H1 (cell line): ENCODE measurements at places on chromosomes 1 and 21. TPM values are rescaled to one million over a fixed set of nuclear protein-coding genes. Genes with fewer than 3 reads are reported as not detected.
A peak's percentile ranks its signal among the peaks of the same experiment; 100 is the strongest.

DNA sequence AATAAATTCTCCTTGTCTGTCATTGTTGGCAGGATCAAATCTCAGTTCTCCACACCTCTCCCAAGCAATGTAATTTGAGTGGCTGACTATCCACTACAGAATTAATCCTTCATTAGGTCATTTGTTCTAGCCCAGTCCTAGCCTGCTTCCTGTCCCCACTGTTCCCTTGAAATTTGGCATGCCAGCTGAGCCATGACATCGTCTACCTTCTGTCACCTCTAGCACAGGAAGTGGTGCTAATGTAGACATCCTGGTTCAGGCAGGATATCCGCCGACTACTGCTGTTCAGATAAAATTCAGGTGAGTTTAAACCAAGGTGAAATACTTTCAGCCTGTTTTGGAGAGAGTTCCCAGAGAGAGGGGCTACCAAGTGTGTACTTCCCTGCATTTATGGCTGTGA is 5.9 kb downstream of the CHRM3 start:
- H3K27ac ChIP-seq: no peak overlapping the region
- H3K27me3 ChIP-seq: peaks cover 14% of the 10 kb centered on the region
- H3K4me1 ChIP-seq: no peaks in the 10 kb centered on the region
- H3K36me3 ChIP-seq: no peaks in the 10 kb centered on the region
- no peak for DNase-seq
- no peak overlapping the region for H3K4me3 ChIP-seq

The PTGFR gene
- 0.13 TPM in 1 of 2 replicates, not detected in the other for total RNA-seq

DNA sequence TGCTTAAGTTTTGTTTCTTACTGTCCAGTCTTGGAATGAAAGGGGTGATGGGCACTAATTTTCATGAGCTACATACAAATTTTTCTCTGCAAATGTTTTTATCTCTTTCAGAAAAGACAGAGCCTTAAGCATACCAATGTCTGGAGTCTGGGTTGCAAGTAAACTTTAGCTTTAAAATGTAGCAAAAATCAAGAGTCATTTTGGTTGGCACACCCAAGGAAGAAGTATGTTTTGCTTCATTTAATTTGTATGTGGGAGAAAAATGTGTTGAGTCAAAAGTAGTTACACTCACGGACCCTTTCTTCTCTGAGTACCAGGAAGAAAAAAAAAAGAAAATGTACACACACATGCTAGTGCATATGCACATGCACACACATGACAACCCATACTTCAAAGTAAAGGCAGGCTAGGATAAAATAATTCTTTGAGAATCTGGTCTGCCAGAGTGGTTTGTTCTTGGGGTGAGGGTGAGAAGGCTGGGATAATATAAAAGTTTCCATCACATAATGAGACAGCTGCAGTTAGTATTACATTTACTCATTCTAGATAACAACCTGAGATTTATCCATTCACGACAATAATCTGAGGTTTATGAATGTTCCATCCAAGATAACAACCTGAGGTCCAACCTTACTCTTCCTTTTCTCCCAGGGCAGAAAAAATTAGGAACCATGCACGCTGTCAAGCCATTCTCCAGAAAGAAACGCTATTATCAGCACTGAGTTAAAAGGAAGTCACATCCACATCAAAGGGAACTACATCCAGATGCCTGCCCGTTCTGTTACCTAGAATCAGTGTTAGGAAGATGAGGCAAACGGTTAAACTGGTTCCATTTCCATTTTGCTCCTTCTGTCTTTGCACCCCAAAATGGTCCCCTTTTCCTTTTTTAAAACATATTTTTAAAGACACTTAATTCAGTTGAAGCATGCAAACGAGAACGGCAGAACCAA is 9.3 kb downstream of the DPYD start:
- H3K4me1 ChIP-seq: no peaks in the 10 kb centered on the region
- no peak overlapping the region for H3K27ac ChIP-seq
- H3K4me3 ChIP-seq: no peak overlapping the region
- no peak for DNase-seq

DNA sequence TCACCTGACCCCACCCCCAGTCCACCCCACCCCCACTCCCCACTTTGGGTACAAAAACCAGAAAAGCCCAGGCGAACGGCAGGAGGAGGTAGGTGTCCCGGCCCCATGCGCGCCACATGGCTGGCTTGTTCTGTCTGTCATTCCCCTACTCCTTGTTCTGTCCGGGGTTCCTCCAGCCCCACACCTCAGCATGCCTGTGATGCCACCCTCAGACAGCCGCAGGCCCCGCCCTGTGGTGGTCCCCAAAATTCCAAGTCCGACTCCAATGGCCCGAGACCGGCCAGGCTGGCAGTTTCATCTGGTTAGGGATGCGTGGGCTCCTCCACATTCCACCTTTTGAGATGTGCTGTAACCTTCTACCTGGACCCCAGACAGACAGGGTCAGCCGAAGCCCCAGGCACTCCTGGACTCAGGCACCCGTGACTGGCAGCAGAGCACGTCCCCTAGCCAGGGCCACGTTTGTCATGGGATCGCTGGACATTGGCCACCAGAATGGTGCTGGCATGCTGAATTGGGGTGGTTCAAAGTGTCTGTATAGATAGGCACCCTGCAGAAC is 94.4 kb downstream of the WDR4 start:
- H3K36me3 ChIP-seq: no peaks in the 10 kb centered on the region
- no peak for DNase-seq
- no peak overlapping the region for H3K4me3 ChIP-seq
- peaks cover 19% of the 10 kb centered on the region for H3K4me1 ChIP-seq
- peaks cover 3% of the 10 kb centered on the region for H3K27me3 ChIP-seq
- H3K27ac ChIP-seq: no peak overlapping the region

The SPATA1 gene
- total RNA-seq: 1.1 TPM in 2 replicates

DNA sequence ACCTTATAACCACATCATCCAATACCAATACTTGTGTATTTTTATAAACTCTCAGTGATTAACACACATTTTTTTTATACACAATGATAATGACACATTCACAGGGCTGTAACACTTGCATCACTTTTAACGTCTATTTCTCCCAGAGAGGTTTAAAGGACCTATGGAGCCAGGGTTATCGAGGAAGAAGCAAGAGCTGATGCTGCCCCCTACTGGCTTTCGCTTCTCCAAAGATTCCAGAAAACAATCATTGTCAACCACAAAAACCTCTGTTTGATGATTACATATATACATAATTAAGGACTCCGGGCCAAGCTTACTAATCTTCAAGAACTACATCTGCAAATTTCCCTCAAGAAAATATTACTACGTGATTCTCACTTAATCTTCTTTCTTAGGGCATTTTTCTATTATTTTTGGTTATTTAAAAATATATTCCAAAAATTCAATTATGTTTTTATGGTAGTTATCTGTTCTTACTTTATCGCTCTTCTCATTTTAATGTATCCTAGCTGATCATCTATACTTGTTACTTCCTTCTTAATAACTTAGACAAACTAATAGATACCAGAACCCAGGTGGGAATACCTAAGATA is 214.5 kb downstream of the VAV3 start:
- H3K27ac ChIP-seq: no peak overlapping the region
- no peaks in the 10 kb centered on the region for H3K4me1 ChIP-seq
- no peaks in the 10 kb centered on the region for H3K27me3 ChIP-seq
- H3K36me3 ChIP-seq: no peaks in the 10 kb centered on the region
- DNase-seq: peak; percentile 80
- H3K4me3 ChIP-seq: no peak overlapping the region

The CD247 gene
- 1.7 and 2.2 TPM in 2 replicates for total RNA-seq

DNA sequence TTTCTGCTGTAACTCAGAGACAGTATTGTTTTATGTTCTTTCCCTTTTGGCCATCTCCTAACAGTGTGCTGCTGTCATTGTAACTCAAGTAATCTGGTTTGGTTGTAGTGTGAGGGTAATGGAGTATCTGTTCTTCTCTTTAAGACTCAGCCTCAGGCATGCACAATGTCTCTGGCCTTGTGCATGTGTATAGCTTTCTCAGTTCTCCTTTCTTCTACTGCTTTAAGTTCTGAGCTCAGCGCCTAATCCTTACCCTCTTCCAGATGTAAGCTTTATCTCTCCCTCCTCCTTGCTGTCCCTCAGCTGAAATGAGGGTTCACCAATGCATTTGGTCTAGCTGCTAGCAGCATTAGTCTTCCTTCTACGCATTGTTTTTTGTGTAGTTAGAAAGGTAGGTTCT is 1420.4 kb upstream of the PRMT6 start:
- no peaks in the 10 kb centered on the region for H3K27me3 ChIP-seq
- H3K27ac ChIP-seq: no peak overlapping the region
- H3K4me3 ChIP-seq: no peak overlapping the region
- H3K4me1 ChIP-seq: no peaks in the 10 kb centered on the region
- H3K36me3 ChIP-seq: no peaks in the 10 kb centered on the region

The TOR3A gene
- total RNA-seq: 19.9 and 21.4 TPM in 2 replicates

The KANK4 gene
- 0.22 and 0.23 TPM in 2 replicates for total RNA-seq

DNA sequence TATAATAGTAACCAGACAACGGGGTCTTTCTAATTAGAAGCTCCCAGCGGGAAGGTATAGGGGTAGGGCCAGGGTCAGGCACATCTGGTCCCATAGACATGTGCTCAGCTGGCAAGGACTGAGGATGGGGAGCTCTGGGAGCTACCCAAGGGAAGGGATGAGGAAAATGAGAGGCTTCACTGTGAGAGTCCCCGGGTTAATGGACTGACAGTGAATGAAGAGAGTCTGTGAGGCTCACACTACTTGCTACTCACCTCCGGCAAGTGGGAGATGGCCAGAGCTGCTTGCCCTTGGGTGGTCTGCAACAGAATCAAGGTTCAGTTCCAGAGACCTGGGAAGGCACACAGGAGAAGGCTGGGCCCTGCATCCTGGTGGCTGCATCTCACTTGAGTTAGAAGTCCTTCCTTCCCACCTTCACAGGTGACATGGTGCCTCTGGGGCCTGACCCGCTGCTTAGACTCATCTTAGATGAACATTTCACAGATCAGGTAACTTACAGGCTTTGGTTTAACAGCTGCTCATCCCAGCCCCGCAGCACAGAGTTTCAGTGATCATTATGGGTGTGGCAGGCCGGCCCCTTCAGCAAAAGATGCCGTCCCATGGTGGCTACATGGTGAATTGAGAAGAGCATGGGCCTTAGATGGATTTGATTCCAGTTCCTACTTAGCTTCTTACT is 31.7 kb downstream of the EIF2D start:
- no peak overlapping the region for H3K4me3 ChIP-seq
- no peaks in the 10 kb centered on the region for H3K36me3 ChIP-seq
- H3K4me1 ChIP-seq: no peaks in the 10 kb centered on the region

The SDF4 gene
- total RNA-seq: 72.2 and 75.6 TPM in 2 replicates

- H3K27ac ChIP-seq: no peak overlapping the region
- no peaks in the 10 kb centered on the region for H3K4me1 ChIP-seq
- no peaks in the 10 kb centered on the region for H3K36me3 ChIP-seq
Observed at GRCh38 chr1:175514387-175514953, 228.9 kb downstream of the TNR start.

- peaks cover 4% of the 10 kb centered on the region for H3K4me1 ChIP-seq
- no peaks in the 10 kb centered on the region for H3K36me3 ChIP-seq
- H3K27ac ChIP-seq: no peak within 1 kb of the TSS
- peak; percentile 78 for DNase-seq
- peaks cover 22% of the 10 kb centered on the region for H3K27me3 ChIP-seq
Observed at GRCh38 chr1:227947676-227948492, at the start of gene WNT9A. Gene WNT9A (minus strand): TSS chr1:227947932. CDS start chr1:227947887, 45 bp downstream.

GRCh38 chr21:25578056-25578961 is 29.0 kb downstream of the MRPL39 start:
- no peaks in the 10 kb centered on the region for H3K27me3 ChIP-seq
- H3K27ac ChIP-seq: no peak overlapping the region
- no peak overlapping the region for H3K4me3 ChIP-seq

The SLC16A4 gene
- total RNA-seq: 0.33 and 0.43 TPM in 2 replicates

DNA sequence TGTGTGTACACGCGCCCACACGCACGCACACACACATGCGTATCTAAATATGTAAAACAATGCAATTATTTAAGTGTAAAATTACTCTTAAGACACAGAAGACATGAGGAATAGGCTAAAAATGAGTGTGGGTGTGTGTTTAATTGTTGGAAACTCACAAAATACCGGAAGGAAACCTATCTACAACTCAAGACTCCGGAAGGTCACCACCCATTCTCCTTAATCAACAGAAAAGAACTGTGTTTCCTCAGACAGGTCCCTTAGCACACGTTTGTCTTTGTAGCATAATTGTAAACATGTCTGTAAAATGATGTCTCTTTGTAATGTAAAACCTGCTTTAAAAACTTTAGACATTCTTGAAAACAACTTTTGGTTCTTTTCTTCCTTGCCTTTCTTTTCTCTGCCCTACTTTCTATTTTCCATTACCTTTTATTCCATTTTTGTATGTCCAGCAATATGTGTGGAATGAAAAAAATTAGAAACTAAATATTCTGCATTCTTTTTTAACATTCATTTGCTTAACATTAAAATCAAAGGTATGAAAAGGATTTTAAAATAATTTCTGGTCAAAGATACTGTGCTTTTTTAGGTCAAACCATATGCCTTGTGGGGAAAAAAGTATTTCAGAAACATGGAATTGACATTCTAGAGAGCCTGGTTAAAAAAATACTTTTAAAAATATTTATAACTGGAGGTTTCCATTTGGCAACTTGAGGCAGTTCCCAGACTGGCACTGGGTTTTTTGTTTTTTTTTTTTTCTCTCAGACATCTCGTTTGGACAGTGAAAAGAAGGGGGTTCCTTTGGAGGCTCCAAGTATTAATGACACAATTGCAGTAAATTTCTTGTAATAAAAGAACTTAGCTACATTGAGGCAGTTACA is 46.2 kb downstream of the ATP5PF start:
- no peaks in the 10 kb centered on the region for H3K36me3 ChIP-seq
- no peaks in the 10 kb centered on the region for H3K4me1 ChIP-seq
- no peak for DNase-seq
- no peaks in the 10 kb centered on the region for H3K27me3 ChIP-seq

The GTF2B gene
- total RNA-seq: 13.5 and 15.6 TPM in 2 replicates

The RNASEL gene
- total RNA-seq: 0.57 and 0.78 TPM in 2 replicates

The WNT2B gene
- 0.90 and 2.0 TPM in 2 replicates for total RNA-seq

DNA sequence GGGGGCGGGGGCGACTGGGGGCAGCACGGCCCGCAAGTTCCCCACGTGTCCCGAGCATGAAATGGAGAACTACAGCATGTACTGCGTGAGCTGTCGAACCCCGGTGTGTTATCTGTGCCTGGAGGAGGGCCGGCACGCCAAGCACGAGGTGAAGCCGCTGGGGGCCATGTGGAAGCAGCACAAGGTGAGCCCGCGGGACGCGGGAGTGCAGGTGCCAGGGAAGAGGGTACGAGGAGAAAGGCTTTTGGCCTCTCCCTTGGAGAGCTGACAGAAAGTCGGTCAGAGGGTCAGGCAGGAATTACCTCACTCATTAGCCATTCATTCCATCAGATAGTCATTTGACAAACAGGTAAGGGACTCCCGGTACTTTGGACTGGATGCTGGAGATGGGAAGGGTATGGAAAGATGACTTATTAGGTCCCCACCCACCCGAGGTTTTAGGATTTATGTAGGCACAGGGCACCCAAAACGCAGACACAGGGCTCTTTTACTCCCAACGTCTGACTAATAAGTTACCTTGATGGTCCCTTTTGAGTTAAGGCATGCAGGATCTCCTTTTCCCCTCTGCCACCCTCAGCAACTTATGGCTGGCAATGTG is 2.1 kb downstream of the TRIM67 start:
- no peak overlapping the region for H3K27ac ChIP-seq
- H3K27me3 ChIP-seq: peaks cover 76% of the 10 kb centered on the region
- DNase-seq: no peak
- H3K36me3 ChIP-seq: peaks cover 11% of the 10 kb centered on the region; the same call in 1 of the 2 replicates
